ENCODE measurements at places on chromosomes 7 and 10.

- DNase-seq: no peak
Observed at GRCh38 chr7:101743995-101744360, 73.4 kb upstream of the CUX1 start.

GRCh38 chr7:25482631-25483030 lies 254.3 kb upstream of the NPVF start:
- DNase-seq: no peak

DNA sequence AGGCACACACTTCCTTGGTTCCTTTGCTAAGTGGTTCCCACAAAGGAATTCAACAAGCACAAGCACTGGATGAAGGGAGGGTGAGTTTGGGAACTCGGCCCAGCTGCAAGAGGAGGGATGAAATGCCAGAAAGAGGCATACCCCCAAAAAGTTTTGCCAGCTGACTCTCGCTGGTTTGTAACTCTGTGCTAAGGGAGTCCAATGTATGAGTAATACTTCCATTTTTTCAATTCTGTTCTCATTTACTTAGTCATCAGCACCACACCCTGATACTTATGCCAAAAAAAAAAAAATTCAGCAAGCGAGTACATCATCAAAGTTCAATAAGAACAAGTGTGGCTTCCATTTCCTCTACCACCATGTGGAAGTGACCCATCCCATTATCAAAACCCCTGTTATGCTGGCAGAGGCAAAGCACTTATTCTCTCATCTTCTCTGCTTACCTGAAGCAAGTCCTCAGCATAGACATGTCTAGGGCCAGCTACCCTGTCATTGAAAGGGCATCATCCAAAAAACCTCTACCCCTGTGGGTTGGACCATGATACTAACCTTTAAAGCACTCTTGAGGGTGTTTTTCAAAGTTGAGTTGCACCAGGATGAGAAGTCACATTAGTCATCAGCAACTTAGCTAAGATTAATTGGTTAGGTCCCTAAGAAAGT lies 6.9 kb upstream of the HYCC1 start:
- DNase-seq: peak; percentile 95

GRCh38 chr7:80612880-80613279 lies 25.6 kb upstream of the CD36 start:
- DNase-seq: no peak

- peak; percentile 35 for DNase-seq
Observed at GRCh38 chr7:156651474-156651873, 10.9 kb downstream of the RNF32 start.

All from AG10803 (cell line).